Thyroid gland (tissue), 4 donors: ENCODE measurements at places on chromosomes 12 and 14.

DNA sequence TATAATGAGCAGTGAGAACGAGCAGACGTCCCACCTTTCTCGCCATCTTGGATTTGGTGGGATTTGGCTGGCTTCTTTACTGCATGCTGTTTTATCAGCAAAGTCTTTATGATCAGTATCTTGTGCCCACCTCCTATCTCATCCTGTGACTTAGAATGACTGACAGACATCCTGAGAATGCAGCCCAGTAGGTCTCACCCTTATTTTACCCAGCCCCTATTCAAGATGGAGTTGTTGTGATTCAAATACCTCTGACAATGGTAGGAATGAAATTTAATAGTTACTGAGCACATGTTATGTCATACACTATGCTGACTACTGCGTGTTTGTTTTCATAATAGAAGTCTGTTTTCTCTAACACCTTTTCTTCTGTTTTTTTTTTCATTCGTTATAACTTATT, 1.9 kb downstream of the TMTC3 start:
- DNase-seq: no peak

GRCh38 chr14:66003082-66003730, 483.0 kb upstream of the CCDC196 start:
- DNase-seq: peak; percentile 69

DNA sequence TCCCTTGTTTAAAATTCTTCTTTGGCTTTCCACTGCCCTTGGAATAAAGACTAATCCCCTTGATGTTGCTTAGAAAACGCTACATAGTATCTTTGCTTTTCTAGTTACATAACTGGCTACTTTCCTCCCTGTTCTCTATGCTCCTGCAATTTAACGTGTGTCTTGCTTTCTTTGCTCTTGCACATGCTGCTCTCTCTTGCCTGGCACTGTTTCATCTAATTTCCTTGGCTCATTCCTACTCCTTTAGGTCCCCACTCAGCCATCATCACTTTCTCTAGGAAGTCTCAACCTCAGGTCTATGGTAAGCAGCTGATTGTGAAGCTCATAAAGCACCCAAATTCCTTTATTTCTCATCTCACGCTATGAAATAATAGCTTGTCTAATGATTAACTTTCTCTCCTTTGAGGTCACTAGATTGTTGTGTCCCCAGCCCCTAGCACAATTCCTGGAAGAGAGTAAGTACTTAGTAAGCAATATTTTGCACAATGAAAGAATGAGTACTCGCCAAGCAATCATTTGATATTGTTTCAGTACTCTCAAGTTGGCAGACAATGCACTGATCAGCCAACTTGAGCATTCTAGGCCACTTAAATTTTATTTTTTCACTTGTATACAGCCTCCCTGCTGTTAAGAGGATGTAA, 3.3 kb downstream of the ALDH6A1 start:
- DNase-seq: no peak

- DNase-seq: no peak
Observed at GRCh38 chr12:100827901-100828520, 33.4 kb downstream of the ANO4 start.

GRCh38 chr12:111759271-111759670, 7.5 kb upstream of the ALDH2 start:
- no peak for DNase-seq

DNA sequence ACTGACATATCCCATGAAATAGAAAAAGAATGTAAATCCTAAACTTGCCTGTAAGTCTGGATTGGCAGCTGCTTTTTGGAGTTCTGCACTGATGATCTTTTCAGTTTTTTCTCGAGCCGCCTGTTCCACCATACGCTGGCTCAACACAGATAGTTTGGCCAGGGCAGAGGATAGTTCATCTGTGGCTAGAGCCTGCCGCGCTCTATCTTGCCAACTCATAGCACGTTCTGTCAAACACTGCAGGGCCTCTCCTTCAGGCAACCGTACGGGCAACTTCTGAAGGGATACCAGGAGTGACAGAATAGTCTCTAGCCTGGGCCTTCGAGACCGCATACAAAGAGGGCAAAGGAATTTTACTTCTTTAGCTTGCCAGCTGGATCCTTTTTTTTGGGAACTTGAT, 44.8 kb upstream of the SLC6A13 start:
- DNase-seq: no peak

DNA sequence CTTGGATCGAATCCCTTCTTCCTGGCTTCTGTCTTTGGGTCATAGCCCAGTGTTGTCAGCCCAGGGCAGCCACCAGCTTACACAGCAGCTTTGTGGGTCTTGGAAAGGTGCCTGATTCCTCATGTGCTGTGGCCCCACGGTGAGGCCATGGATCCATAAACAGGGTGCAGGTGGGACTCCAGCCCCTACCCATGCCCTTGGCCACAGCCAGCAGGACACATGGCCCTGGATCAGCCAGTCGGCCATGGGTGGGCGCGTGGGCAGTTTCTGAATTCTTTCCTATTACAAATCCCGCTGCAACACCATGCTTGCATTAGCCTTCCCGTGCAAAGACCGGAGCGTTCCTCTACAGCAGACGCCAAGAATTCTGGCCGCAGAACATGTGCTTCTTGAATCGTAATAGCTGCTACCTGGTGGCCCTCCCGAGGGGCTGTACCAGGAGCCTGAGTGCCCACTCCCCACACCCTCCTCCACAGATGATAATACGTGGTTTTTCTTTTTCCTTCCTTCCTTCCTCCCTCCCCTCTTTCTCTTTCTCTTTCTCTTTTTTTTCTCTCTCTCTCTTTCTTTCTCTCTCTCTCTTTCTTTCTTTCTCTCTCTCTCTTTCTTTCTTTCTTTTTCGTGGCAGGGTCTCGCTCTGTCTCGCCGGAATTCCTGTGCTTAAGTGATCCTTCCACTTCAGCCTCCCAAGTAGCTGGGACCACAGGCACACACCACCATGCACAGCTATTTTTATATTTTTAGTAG, 2.9 kb upstream of the MMP17 start:
- DNase-seq: no peak

DNA sequence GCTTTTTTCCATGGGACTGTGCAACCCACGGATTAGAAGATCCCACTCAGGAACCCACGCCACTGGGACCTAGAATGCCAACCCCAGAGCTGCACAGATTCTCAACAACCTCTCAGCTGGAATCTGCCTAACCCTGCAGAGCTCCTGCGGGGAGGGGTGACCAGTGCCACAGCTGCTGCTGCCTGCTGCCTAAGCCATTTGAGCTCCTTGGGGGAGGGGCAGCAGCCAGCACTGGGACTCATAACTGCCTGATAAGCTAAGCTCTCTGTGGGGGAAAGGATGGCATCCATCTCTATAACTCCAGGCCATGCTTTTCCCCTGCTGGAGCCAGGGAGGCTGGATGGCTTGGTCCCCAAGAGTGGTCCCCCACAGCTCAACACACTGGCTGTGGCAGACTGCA, 182.8 kb downstream of the SLC5A8 start:
- DNase-seq: no peak

DNA sequence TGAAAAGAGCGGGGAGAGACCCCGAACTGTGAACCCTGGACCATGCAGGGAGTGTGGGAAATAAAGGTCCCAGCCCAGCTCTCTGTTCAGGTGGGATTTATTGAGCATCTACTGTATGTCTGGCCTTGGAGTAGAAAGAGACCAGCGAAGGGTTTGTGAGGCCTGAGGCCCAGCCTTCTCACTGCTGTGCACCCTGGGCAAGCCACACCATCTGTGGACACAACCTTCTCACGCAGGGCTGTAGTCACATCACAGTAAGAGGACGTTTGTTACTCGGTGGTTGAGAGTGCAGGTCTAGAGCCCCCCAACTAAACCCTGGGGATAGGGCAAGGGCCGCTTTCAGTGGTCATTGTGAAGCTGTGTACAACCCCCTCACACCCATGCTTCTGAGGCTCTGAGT, 18.2 kb downstream of the FAM222A start:
- DNase-seq: no peak

DNA sequence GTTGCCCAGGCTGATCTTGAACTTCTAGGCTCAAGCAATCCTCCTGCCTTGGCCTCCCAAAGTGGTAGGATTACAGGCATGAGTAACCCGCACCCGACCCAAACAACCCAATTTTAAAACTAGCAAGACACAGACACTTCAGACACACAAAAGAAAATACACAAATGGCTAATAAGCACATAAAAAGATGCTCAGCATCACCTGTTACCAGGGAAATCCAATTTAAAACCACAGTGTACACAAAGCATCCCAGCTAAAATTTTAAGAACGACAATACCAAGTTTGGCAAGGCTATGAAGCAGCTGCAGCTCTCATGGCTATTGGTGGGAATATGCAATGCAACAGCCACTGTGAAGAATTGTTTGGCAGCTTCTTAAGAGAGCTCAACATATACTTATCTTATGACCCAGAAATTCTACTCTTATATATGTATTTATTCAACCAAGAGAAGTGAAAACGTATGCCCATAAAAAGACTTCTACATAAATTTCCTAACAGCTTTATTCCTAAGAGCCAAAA, 42.0 kb downstream of the BDKRB1 start:
- DNase-seq: no peak

DNA sequence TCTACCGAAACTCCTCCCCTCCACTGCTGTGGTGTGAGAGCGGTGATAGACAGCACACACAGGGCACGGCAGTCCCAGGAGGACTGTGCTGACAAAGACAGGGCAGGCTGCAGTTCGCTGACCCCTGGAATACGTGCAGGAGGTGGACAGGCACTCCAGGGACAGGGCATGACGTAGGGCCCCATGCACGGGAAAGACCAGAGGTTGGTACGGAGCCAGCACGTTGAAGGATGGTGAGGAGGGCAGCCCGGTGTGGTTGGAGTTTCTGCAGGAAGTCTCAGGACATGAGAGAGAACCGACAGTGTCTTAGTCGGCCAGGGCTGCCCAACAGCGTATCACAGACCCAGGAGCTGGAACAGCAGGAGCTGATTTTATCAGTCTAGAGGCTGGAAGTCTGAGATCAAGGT, 254.2 kb upstream of the FKBP4 start:
- peak; percentile 35 for DNase-seq

DNA sequence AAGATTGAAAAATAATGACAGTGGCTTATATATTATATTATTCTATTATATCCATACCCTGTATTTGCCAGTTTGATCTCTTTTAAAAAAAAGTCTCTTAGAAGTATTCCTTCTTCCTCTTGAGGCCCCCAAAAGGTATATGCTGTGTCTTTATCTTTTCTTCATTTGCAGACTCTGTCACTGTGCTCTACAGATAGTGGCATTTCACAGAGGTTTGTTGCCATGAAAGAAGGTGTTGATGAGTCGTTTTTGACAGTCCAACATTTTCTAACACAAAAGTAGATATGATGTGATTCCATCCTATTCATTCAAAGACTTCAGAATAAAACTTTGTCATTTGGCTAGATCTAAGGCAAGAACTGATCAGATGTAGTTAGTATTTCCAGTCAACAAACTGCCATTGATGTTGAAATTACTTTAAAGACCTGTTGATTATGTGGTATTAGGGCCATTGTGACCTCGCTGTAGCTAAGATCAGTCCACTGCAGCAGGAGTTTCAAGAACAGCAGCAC, at the start of gene CCDC196:
Gene CCDC196 (plus strand): TSS at position 462 of the 512 bp plus-strand sequence. CDS start 132 bp downstream, outside the sequence.
- DNase-seq: no peak

- DNase-seq: no peak
Observed at GRCh38 chr12:39538679-39539104, 80.9 kb downstream of the ABCD2 start.

- no peak for DNase-seq
Observed at GRCh38 chr14:60537663-60538062, 28.7 kb downstream of the SIX6 start.

DNA sequence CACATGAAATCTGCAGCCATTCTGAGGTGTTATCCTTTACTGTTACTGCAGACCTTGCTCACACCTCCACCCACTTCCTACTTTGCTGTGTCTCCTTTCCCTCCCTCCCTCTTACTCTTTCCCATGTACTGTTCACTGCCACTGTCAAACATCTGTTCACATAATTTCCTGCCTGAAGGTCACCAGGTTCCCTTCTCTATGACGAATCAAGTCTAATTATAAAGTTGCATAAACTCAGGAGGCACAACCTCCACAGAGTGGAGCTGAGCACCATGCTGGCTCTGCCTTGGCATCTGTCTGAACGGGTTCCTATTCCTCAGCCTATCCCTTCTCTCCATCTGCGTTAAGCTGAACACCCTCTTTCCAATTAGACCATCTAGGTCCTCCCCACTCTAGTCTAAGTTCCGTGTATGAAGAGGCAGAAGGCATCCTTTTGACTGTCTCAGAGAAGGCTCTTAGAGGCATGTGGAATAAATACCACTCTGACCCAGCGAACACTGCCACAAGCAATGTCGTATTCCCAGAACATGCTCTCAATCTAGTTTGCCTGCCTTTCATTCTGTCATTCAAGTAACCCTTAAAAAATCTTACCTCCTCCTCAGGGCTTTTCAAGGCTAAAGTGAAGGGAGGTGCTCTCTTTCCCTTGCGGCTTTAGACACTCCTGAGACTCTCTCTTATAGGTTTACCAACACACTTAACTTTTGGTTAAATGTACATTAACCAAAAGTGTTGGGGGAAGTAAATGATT, 48.7 kb downstream of the ACADS start:
- no peak for DNase-seq

GRCh38 chr14:100051103-100051502, 14.1 kb upstream of the EVL start:
- DNase-seq: no peak
